Urothelium cell line (cell line): ENCODE measurements at places on chromosomes 11 and 22.

GRCh38 chr11:67304511-67305113 lies 1.3 kb downstream of the SSH3 start:
- DNase-seq = no peak

- no peak for DNase-seq
Observed at GRCh38 chr22:30266445-30267381, at the start of gene OSM. TSS of gene OSM (minus strand) at chr22:30266851. CDS start at chr22:30266799, 52 bp downstream.

- DNase-seq = peak; percentile 64
Observed at GRCh38 chr11:123653827-123654565, 428 bp downstream of the SCN3B start.

DNA sequence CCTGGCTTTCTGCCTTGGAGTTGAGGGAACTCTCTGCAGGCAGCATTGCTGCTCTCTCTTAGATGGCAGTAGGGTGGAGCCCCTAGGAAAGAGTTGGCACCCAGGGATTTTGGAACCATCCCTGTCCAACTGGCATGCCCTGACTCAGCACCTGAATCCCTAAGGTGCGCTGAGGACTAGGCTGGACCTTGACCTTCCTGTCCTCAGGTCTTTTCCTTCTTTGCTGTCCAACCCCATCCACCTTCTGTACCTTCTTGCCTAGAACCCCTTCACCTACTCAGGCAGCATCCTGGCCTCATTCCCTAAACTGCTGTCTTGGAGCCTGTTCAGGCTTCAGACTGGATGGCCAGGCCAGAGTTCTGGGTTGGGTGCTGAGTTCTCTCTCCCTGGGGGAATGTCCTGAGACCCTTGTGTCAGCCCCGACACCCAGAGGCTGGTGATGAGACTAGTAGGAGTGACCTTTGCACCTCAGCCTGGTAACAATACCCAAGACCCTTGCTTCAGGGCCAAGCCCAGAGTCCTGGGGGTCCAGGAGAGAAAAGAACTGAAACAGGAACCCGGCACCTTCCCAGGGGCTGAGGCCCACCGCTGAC lies 2.5 kb upstream of the POLD4 start:
- no peak for DNase-seq

DNA sequence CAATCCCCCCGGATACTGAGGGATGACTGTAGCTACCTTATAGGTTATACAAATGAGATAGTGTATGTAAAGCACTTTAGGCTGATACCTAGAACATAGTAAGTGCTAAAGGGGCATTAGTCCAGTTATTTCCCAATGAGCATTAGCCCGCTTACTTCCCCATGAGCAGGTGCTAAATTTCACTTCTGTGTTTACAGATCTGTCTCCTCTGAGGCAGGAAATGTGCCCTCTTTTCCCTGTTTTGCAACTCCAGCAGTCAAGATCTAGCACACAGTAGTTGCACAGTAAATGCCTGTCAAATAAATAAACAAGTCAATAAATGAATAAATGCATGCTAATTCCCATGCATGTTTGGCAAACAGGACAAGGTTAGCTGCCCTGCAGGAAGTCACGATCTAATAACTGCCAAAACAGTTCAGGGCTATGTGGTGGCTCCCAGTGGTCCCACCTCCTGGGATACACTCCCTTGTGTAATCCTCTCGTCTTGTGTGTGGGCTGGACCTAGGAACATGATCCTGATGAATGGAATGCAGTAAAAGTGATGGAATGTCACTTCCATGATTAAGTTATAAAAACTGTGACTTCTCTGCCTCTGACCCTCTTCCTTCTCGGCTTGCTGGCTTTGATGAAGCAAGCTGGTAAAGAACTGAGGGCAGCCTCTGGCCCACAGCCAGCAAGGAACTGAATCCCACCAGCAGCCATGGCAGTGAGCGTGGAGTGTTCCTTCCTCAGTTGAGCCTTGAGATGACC lies 459.0 kb downstream of the SOX6 start:
- peak; percentile 72 for DNase-seq

- no peak for DNase-seq
Observed at GRCh38 chr11:117412653-117413275, 85.1 kb downstream of the CEP164 start.

- DNase-seq = no peak
Observed at GRCh38 chr22:20647586-20648305, 126.2 kb upstream of the SERPIND1 start.
